Stimulated activated CD4-positive, alpha-beta T cell treated with anti-CD3 and anti-CD28 coated beads, TNF-alpha, amount 100 ng/mL, for 1 hour (primary cell): ENCODE measurements at places on chromosomes 11 and 22.

- no peak for DNase-seq
These were observed 4.2 kb upstream of the TFIP11 start for GRCh38 chr22:26516503-26516902.

- DNase-seq, result no peak
These were observed 12.2 kb upstream of the CDC42BPG start for GRCh38 chr11:64856382-64857227.

DNA sequence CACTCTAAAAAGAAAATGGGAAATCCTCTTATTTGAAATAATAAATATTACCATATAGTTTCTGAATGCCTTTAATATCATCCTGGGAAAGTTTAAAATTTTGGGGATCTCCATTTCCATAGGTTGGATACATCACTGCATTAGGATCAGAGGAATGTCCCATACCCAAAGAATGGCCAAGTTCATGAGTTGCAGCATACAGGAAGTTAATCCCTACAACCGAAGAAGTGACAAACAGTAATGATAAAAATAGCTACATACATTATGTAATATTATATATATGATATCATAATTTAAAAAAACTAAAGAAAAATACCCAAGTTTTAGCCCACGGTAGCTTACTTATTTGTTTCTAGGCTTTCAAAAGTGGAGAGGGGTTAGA lies 7.4 kb downstream of the MMP7 start:
- no peak for DNase-seq

DNA sequence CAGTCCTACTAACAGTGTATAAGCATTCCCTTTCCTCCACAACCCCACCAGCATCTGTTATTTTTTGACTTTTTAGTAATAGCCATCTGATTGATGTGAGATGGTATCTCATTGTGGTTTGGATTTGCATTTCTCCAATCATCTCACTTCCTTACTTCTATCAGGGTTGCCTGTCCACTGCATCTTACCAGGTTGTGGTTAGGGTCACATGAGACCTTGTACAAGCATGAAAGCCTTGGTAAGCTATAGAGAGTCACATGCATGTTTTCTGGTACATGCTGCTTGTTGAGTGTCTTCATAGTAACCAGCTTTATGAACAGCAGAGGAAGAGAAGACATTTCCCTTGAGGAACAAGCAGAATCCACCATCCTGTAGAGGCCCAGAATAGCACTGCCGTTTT lies 102.9 kb upstream of the PAX6 start:
- DNase-seq, result no peak

- no peak for DNase-seq
These were observed 51.6 kb downstream of the ETS1 start for GRCh38 chr11:128535468-128536457.

DNA sequence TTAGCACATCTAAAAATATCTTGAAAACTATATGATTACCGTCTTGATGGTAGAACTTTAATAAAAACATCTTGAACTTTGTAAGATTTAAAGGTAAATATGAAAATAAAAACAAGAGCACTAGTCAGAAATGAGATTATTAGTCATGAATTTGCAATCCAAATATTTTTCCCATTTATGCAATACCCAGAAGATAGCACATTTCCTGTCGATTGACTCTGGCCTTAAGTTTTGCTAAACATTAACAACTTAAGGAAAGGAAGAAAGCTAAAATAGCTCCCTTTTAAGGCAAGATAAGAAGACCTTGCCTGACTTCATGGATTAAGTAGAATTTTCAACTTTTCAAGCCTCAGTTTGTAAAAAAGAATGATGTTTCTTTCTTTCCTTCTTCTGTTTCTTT lies 1374.7 kb upstream of the RAG2 start:
- no peak for DNase-seq

- DNase-seq, result peak; percentile 24
These were observed 2.6 kb upstream of the GCAT start for GRCh38 chr22:37804881-37805809.

DNA sequence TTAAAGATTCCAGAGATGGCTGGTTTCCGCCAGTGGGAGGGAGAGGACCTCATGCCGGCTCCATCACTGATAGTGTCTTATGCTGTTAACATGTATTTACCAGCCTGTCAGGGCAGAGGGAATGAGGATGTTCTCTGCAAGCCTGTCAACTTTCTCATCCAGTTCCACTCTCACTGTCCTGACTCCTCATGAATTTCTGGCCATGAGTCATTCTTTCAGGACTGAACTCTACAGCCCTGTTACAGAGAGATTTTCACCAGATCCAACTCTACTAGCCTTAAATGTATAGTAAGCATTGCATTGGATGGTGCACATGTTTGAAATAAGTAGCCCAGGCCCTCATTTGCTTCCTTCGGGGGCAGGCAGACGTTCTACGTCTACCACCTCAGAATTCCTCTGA lies 387.7 kb downstream of the TMEM135 start:
- DNase-seq, result no peak

GRCh38 chr11:44266056-44266780 lies 43.7 kb downstream of the ALX4 start:
- DNase-seq, result no peak

- DNase-seq, result no peak
These were observed 49.5 kb downstream of the LMO2 start for GRCh38 chr11:33842236-33842915.
